Stimulated activated CD4-positive, alpha-beta T cell treated with anti-CD3 and anti-CD28 coated beads, Interleukin-12 subunit alpha, Interleukin-12 subunit beta, amount 100 ng/mL, for 24 hours (primary cell): ENCODE measurements at places on chromosomes 4 and X.

GRCh38 chr4:48958582-48958981 lies 27.5 kb upstream of the CWH43 start:
- DNase-seq = no peak

DNA sequence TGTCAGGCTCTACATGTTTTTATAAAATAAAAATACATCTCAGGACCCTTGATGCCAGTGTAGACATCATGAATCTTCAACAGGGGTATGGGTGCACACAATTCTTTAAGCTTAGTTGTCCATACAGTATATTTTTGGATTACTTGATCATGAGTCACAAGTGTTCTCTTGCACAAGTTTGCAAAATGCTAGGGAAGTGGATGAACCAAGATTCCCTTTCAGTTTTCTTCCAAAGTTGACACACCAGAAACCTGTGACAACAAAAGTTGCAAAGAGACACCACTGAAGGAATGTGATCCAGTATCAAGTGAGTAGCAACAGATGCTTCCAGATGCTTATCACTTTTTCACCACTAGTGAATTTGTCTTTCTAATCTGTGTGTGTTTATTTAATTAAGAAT lies 1021.2 kb downstream of the PCDH7 start:
- no peak for DNase-seq

DNA sequence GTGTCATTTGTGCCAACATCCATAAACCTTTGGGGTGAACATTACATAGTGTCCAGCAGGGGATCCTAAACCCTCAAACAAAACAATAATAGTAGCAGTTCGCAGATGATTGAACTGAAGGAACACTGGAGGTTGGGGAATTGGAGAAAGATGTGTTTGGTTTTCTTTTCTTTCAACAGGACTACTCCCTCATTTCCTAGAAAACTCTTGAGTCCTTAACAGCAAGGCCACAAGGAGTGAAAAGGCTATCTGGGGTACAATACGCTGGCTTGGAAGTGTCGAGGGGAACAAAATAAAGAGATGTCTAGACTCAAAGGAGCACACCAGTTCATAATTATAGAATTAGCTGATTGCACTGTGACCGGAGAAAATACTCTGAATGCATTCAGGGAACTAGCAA lies 72.1 kb downstream of the IDS start:
- DNase-seq = no peak

DNA sequence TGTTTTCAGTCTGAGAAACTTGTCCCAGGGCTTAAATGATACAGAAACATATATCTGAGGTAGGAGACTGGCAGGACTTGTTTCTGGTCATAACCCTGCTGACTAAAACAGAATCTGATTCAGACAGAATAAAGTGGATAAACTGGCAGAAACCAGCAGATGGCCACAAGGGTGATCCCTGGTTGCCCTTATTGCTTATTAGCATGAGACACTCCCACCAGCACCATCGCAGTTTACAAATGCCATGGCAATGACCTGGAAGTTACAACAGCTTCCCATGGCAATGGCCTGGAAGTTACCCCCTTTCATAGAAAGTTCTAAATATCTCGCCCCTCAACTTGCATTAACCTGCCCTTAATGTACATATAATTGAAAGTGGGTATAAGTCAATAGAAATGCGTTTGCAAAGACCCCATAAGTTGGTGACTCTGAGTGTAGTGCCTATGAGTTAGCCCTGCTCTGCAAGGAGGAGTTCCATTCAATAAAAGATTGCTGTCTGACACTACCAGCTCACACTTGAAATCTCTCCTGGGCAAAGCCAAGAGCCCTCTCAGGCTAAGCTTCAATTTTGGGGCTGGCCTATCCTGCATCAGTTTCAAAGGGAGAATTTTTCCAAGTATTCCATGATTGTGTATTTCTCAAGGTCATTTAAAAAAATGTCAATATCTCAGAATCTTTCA lies 52.9 kb upstream of the PAGE5 start:
- DNase-seq = no peak

DNA sequence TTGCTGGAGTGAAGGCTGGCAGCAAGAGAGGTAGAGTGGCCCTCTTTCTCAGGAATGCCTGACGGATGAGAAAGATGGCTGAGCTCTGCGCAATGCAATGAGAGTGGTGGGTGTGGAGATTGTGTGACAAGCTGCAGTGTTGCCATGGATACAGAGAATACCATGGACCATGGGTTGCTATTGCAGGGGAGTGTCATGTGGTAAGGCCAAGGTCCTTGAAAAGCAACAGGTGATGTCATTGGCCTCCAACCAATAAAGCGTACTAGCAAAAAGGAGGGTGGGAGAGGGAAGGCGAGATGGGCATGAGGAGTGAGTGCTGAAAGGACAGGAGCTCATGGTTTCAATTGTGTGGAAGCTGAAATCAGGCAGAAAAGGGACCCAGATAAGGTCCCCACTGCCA lies 1.8 kb downstream of the PNMA5 start:
- no peak for DNase-seq

- DNase-seq = no peak
Measured at GRCh38 chr4:17027495-17027894, 129.1 kb upstream of the LDB2 start.

DNA sequence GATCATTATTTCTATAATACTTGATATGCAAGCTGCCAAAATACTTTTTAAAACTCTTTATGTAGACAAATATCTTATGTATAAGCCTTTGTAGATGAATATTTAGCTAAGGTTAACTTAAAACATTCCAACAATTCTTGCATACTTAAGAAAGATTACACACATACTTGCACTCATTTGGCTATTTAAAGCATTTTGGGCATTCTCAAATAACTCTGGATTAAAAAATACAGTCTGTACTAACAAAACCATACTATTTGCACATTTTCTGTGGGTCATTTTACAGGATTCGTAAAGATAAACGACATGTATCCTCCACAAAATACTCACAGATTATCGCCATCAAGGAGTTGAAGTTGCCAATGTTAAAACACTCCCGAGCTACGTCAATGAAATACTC lies 26.5 kb downstream of the RASGEF1B start:
- no peak for DNase-seq

DNA sequence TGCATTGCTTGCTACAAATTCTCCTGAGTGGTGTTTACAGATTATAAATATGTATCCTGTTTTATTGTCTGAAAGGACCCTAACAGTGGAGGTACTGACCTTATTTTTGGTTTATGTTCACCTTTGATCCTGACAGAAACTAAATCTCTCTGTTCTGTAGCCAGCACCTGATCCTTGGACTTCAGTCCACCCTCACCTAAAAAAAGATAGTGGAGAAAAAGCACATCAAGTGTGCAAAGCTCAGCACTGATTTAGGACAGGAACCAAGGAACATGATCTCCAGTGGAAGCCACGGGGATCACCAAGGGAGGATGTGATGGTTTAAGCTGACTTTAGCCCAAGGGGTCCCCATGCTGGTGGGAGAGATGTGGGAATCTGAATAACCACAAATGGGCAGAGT lies 22.3 kb upstream of the C4orf54 start:
- DNase-seq = no peak

GRCh38 chr4:186061921-186062320 lies 7.0 kb upstream of the TLR3 start:
- DNase-seq = no peak

DNA sequence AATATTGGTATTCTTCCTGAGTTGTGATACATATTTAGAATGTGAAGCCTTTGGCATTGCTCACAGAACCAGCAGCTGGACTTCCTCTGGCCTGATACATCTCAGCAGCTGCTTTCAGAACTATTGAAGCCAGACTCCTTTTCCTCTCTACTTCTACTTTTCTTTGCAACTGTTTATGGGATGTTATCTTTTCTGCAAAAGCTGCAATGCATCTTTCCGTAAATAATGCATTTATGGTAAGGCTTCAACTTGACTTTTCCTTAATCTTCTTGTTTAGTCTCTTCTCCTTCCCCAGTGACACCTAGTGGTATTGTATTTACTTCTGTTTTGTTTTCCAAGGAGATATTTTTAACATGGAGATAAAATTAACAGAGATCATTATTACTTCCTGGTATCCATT lies 1548.7 kb downstream of the PCDH7 start:
- DNase-seq = no peak

- DNase-seq = no peak
Measured at GRCh38 chrX:148915474-148915873, 415.1 kb downstream of the AFF2 start.

GRCh38 chr4:147863808-147864472 lies 132.1 kb downstream of the ARHGAP10 start:
- no peak for DNase-seq

GRCh38 chrX:1212532-1212931 lies at the start of gene CRLF2:
Gene CRLF2, minus strand, starts transcription at chrX:1212649. Its CDS starts 15 bp downstream, at chrX:1212634.
- no peak for DNase-seq

DNA sequence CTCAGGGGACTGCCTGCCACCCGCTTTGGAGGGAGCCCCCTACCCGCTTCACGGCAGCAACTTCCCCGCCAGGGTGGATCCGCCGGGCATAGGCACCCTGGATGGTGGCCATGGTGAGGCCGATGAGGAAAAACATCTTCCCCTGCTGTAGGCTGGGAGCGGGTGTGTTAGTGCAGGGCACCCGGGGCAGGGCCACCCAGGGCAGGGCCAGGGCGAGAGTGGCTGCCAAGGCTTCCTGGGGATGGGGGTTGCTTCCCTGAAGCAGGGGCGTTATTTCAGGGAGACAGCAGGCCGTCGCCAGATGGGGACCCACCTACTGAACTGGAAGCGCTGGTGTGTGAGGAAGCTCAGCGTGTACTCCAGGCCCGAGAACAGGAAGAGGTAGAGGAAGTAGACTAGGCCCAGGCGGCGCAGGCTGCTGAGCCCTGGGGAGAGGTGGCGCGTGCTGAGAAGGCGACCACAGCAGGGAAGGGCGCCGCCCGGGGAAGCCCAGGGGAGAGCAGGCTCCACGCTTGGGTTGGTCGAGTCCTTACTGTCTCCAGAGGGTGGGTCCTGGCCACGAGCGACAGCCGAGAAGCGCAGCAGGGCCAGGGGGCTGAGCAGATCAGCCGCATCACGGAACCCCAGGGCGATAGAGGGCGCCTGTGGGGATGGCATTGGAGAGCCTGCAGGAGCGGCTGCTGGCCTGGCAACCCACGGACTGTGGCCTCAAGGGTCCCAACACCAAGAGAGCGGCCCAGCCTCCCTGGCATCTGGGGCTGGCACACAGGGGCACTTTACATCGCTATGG lies 31.5 kb downstream of the NOP14 start:
- DNase-seq = peak; percentile 46

DNA sequence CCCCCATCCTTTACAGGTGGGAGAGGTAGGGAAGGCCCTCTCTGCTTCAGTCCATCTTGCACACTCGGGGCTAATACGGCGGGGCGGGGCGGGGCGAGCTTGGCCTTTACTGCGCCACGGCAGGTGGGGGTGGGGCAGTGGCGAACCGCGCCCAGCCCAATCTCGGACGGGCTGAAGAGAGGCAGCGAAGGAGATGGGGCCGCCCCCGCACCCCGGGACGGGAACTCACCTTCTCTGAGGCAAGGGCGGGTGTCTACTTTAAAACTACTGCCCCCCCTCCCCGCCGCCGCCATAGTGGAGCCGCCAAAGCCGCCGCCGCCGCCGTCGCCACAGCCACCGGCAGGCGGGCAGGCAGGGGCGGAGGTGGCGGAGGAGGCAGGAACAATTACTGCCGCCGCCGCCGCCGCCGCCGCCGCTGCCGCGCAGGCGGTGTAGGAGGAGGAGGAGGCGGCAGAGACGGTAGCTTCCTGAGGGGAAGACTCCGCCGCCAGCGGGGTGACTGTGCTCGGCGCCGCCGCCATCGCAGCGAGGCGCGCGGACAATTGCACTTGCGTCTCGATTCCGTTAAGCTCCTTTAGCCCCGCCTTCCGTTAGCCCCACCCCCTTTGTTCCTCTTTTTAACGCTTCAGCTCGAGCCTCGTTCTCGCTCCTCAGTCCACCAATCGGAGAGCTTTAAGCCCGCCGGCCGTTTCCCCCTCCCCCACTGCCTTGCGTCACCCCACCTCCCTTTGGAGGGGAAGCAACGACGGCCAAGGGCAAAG lies at the start of gene ZMAT1:
Gene ZMAT1, minus strand, starts transcription at position 540 of the 761 bp plus-strand sequence. Its CDS starts 19 bp downstream, at position 521.
- DNase-seq = peak; percentile 89

- DNase-seq = peak; percentile 39
Measured at GRCh38 chr4:128191115-128191781, 96.4 kb downstream of the PGRMC2 start.

DNA sequence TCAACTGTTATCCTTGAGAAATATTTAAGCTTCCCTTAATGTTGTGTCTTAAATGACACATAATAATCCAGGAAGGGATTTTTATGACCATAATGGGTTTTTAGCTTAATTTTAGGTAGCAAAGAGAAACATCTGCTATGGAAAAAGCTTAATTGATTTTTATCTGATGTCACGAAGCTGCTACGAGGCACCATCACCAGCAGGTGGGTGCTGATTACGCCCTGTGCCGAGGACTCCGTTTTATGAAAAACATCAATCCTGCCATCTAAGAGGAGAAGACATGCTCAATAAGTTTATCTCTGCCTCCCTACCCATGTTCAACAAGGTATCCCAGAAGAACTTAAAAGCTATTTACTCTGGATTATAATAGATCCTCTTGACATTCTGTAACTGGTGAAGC lies 280.6 kb upstream of the ZFP42 start:
- no peak for DNase-seq
